Stimulated activated CD4-positive, alpha-beta T cell treated with anti-CD3 and anti-CD28 coated beads, Interleukin-4, amount 100 ng/mL, for 1 hour (primary cell): ENCODE measurements at places on chromosomes 3 and 15.

DNA sequence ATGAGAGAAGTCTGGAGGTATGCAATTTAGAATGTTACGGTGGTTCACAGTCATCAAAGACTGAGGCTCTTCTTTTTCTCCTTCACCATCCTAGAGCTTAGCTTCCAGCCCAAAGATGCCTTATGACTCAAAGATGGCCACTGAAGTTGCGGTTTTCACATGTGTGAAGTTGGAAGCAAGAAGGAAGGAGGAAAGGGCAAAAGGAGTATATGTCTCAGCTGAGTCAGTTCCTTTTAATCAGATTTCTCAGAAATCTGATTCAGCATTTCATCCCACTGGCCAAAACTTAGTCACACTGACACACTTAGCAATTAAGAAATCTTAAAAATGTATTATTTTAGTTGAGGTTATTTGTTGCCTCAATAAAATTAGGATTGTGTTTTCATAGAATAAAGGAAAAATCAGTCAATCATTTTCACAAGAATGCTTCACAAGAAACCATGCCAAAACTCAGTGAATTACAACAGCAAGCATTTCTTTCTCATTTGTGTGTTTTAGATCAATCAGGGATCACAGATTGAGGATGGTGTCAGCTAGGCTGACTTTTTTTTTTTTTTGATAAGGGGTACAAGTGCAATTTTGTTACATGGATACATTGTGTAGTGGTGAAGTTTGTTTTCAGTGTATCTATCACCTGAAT is 211.1 kb upstream of the GADL1 start:
- DNase-seq = no peak

GRCh38 chr3:152298393-152299248 is 29.9 kb downstream of the MBNL1 start:
- DNase-seq = no peak

- DNase-seq = no peak
These were observed 48.8 kb upstream of the PRTG start for GRCh38 chr15:55791551-55792400.

- DNase-seq = no peak
These were observed 217.4 kb upstream of the TPM1 start for GRCh38 chr15:62825191-62825590.

- DNase-seq = no peak
These were observed 10.5 kb upstream of the ACSBG1 start for GRCh38 chr15:78244893-78245292.

- no peak for DNase-seq
These were observed 107.4 kb upstream of the PRICKLE2 start for GRCh38 chr3:64332459-64333350.

DNA sequence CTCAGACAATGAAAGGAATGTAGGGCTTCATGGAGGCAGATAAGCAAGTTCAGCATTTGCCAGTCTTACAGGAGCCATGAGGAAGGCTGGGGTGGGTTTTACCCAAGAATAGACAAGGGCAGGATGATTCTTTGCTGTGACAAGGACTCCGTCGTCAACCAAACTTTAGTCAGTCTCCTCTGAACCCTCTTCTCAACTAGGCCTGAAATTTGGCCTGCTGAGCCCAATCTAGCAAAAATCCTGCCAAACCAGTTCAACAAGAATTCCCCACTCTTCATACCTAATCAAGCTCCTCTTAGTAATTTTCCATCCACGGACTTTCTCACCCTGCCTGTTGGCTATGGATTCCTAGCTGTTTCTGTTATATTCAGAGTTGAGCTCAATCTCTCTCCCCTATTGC is 280.5 kb downstream of the TBL1XR1 start:
- DNase-seq = no peak

DNA sequence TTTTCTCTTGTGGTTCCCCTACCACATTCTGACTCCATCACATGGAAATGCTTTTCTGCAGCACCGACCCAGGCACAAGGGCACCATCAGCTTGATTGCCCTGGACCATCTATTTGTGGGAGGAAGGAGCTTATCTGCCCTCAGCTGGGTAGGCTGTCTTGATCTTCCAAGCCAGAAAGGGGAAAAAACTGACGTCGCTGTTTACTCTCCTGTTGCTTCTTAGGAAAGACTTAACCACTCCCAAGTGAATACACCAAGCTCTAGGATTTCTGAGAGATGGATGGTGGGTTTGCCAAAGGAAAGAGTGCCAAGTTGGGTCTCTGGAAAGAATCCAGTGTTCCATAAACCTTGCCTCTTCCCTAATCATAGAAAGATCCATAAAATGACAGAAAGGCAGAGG is 4.0 kb downstream of the TNFAIP8L3 start:
- no peak for DNase-seq

DNA sequence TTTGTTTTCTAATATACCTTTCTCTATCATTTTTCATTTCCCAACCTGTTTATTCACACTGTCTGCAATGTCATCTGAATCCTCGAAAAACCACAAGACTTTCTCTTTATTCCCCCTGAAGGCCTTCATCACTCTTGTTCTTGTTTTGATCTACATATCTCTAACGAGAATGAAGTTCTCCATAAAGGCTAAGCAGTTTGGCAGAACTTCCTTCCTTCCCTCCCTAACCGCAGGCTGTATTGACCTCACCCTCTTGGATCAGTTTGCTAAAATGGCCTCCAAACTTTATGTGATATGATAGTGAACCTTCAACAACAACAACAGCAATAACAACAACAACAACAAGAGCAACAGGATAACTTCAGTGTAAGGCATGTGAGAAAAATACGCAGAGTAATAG is 392.8 kb downstream of the TIGIT start:
- no peak for DNase-seq

- no peak for DNase-seq
These were observed 91.1 kb upstream of the TPM1 start for GRCh38 chr15:62951481-62951880.

DNA sequence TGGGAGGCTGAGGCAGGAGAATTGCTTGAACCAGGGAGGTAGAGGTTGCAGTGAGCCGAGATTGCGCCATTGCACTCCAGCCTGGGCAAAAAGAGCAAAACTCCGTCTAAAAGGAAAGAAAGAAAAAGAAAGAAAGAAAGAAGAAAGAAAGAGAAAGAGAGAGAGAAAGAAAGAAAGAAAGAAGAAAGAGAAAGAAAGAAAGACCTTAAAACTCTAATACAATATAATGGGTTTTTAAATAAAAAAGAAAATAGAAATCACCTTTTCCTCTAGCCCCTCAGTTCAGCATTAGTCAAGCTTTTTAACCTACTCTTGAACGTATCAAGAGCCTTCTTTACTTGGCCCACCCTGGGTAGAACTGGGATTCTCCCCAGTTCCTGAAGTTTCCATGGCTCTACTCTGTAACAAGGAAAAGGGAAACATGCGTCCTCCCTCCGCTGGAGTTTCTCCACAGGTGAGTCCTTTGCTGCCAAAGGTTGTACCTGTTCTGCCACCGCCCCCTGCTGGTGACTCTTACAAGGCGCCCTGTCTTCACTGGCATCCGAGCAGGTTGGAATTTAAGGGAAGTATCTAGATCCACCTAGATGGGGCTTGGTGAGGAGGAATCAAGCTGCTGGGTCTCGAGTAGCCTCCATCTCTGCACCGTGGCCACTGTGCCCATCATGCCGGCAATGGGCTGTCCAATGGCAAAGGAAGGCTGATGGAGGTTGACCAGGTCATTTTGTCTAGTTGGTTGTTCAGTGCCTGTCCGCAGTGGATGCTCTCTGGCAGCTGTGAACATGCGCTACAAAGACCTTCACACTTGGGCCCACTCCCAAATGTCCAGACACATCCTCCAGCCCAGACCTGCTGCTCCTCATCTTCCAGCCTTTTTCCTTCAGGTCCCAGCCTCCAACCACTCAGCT is 20.6 kb upstream of the EPHB3 start:
- peak; percentile 78 for DNase-seq

GRCh38 chr3:187352581-187353575 is 15.3 kb upstream of the RTP4 start:
- no peak for DNase-seq

DNA sequence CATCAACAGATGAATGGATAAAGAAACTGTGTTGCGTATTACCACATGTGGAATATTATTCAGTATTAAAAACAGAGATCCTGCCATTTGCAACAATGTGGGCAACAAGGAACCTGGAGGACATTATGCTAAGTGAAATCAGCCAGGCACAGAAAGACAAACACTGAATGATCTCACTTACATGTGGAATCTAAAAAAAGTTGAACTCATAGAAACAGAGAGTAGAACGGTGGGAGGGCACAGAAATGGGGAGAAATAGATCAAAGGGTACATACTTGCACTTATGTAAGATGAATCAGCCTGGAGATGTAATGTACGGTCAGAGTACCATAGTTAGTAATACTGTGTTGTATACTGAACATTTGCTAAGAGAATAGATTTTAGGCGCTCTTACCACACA is 29.8 kb upstream of the MUC13 start:
- DNase-seq = no peak

DNA sequence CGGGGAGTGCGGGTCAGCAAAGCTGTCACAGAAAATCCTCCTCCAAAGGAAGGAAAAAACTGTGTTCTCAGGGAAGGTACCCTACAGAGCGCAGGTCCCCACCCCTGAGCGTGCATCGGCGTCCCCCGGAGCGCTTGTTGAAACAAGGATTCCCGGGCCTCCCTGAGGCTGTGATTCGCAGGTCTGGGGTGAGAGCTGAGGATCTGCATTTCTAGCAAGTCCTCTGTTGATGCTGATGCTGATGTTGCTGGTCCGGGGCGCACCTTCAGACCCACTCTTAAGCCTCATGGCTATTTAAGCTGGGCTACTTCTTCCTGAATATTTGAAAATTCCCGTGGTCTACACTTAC is 226.2 kb upstream of the IGF1R start:
- no peak for DNase-seq
